CD4-positive, alpha-beta memory T cell (primary cell): ENCODE measurements at places on chromosomes 12 and 14.

DNA sequence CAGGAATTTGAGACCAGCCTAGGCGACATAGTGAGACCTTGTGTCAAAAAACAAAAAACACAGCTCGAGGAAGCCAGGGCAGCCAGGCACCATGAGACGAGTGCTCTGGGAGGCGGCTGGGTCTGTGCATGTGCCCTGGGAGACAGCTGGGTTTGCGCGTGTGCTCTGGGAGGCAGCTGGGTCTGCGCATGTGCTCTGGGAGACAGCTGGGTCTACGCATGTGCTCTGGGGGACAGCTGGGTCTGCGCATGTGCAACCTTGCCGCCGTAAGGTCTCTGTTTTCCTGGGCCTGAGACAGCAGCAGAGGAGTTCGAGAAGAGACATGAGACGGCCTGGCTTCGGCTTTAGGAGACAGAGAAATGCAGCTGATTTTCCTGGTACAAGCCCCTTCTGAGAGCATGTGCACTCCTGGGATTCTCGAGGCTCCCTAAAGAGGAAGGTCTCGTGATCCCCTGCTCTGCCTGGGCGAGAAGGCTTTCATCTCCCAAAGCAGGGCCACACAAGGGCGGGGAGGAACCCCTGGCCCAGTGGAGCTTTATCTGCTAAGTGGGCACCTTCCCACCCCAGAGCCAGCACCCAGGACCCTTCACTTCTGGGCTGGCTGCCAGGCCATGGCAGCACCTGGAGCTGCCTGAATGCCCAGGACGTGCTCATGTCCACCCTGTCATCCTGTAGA, 3.5 kb upstream of the BDKRB1 start:
- DNase-seq = no peak

- DNase-seq = no peak
These were observed 846 bp upstream of the MTHFD1 start for GRCh38 chr14:64387232-64387781.

DNA sequence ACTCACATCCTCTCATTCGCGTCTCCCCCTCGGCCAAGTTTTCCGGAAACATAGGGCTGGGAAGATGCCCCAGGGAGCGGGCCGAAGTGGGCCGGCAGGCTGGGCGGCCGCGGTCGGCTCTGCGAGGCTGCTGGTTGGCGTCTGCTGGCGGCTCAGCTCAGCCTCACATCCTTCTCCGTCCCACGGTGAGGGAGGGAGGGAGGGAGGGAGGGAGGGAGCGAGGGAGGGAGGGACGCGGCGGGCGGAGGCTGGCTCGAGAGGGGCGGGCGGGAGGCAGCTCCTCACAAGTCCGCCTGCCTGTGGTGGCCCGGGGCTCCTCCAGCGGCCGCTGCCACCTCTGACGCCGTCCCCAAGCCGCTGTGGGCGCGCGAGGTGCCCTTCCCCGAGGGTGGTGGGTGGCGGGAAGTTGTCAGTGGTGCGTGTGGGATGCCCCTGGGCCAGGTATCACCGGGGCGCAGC, 93.8 kb downstream of the RFLNA start:
- DNase-seq = no peak

GRCh38 chr14:75260025-75260763, 18.4 kb upstream of the FOS start:
- no peak for DNase-seq

DNA sequence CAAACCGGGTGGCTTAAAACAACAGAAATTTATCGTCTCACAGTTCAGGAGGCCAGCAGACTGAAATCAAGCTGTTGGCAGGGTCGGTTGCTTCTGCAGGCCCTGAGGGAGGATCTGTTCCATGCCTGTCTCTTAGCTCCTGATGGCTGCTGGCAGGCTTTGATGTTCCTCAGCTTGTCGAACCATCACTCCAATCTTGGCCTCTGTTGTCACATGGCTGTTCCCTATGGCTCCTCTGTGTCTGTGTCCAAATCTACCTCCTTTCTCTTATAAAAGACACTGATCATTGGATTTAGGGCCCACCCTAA, 14.0 kb downstream of the NFATC4 start:
- no peak for DNase-seq
